ENCODE measurements at places on chromosomes 3 and 15.

GRCh38 chr15:45048794-45049631 lies 26.0 kb downstream of the SORD start:
- no peak for DNase-seq

GRCh38 chr15:69974321-69974720 lies 123.4 kb downstream of the TLE3 start:
- DNase-seq = no peak

DNA sequence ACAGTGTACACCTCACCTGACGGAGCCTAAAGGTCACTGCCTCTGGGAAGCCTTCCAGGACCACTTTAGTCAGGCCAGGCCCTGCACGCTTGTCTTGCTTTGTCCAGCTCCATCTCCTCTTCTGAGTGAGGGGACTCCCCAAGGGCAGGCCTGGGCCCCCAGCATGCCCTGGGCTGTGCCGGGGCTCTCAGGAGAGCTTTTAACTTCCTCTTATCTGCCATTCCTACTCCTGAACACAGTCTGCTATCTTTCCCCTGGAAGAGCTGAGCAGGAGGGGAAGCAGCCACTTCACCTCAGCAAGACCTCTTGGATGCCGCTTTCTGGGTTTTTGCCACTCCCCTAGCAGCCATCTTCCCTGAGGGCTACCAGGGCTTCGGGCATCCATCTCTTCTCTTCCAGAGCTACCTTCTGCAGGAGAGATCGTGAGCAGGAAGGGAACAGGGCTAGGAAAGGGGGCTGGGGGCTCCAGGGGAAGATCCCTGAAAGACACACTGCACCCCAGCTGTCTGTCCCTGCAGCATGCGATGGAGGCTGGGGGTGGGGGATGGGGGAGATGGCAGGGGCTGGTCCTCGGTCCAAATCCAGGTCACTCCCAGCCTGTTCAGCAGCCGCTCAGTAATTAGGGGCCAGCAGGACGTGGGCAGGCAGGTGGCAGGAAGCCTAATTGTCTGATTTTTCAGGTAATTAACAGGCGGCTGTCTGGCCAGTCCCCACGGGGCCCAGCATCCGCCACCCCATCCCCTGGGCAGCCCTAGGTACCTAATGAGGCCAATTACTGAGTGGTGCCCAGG lies 19.9 kb upstream of the RPL29 start:
- no peak for DNase-seq

GRCh38 chr15:75076277-75076676 lies 52.9 kb downstream of the PPCDC start:
- DNase-seq = no peak

- DNase-seq = no peak
Observed at GRCh38 chr3:87309601-87310000, 33.2 kb upstream of the POU1F1 start.

GRCh38 chr15:83284559-83285283 lies at the start of gene BNC1:
Gene BNC1 (minus strand): TSS chr15:83284664. CDS start chr15:83284628, 36 bp downstream.
- DNase-seq = no peak

GRCh38 chr3:139286241-139286640 lies 57.6 kb upstream of the MRPS22 start:
- DNase-seq = no peak

DNA sequence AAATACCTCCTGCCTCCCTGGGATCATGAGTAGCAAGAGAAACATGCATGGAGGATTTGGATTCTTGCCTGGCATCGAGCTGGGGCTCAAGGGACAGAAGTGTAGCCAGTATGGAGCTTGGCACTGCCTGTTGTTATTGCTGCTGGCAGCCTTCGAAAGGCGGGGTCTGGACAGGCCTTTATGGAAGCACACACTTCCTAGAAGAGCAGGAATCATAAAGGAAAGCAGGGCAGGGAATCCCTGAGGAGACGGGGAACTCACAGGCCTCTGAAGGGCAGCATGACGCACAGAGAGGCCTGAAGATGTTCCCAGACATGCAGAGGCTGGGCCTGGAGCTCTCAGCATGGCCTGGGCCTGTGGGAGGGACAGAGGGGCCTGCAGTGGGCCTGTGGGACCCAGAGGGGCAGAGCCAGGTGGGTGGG lies 18.6 kb upstream of the SLC41A3 start:
- DNase-seq = peak; percentile 58

DNA sequence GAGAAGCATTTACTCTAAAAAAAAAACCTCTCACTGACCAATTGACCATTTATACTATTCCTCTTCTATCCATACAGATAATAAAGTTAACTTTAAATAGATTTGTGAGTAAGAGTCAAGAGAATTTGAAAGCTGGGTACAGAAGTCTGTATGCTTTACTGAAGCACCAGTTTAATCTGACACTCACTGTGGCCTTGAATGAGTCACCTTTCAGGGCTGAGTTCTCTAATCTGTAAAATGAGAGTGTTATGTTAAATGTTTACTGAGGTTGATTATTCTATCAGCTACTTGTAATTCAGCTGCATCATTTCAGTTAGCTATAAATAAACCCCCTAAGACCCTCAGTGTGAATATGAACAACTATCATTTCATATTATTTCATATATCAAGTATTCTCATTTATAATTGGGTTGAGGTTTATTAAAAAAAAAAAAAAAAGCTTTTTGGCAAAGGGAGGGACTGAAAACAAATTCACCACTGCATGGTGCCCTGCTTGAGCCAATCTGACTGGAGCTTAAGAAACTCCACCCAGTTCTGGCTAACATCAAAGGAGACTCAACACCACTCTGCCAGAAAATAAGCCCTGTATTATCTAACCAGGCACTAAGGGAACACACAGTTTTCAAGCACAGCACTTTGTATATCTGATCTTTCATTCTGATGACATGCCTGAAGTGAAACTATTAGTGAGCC lies 2.8 kb downstream of the MAP4 start:
- DNase-seq = peak; percentile 22

DNA sequence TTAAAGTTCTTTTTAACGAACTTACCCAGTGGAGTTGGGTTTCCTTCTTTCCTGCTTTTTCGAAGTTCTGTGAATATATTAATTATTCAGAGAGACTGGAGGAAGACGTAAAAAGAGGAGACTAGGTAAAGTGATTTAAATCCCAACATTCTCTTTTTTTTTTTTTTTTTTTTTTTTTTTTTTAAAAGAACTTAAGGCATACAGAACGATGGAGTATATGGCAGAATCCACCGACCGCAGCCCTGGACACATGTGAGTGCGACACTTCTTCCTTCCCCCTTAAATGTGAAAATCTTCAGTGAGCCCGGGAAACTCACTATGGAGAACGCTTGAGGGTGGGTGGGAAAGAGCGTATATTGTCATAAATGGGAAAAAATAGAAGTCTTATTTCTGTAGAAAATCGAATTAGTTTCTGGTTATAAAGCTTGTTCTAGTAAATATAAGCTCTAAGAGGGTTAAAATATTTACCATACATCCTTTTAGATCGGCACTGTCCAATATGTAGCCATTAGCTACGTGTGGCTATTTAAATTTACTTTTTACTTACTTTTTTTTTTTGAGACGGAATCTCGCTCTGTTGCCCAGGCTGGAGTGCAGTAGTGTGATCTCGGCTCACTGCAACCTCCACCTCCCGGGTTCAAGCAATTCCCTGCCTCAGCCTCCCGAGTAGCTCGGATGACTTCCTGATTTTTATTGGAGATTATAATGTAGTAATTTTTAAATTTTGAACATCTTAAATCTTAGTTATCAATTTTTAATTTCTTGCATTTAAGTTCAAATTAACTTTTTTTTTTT lies 892 bp downstream of the NMD3 start:
- DNase-seq = peak; percentile 21

DNA sequence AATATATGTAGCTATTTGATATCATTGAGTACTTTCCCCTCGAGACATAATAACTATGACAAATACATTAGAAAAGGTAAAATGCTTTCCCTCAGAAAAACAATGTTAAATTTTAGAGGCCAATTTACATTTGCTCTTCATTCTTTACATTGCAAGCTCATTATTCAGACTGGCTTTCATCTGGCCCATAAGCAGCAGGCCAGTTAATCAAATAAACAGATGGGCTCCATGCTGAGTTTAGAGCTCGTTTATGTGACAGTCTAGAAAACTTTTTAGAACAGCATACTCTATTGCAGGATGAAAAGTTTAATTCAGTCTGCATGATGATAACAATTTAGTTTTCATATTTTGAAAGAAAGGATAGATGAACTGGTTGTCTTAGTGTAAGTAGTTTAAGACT lies 150.6 kb downstream of the DUT start:
- DNase-seq = no peak

- no peak for DNase-seq
Observed at GRCh38 chr3:171293142-171293782, 166.9 kb downstream of the TNIK start.

Measured in prostate gland (tissue), 2 donors.